B cell (primary cell): ENCODE measurements at places on chromosomes 12 and 14.

- DNase-seq = no peak
Observed at GRCh38 chr12:59389968-59390576, 205.8 kb upstream of the SLC16A7 start.

DNA sequence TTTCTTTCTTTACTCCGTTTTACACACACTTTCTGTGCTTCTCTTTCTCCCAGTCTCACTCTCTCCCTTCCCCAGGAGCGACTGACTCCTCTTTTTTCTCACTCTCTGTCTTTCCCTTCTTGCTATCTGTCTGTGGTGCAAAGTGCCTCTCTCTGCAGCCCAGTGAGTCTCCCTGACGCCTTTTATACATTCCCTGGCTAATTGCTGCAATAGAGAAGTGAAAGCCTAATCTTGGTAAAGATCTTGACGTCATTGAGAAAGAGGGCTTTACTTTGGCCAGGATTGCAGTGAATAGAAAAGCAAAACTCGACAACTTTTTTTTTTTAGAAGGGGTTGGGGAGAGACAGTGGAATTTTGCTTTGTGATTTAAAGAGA, 706 bp upstream of the DIO2 start:
- DNase-seq = no peak

- no peak for DNase-seq
Observed at GRCh38 chr14:89673512-89674225, 256.6 kb upstream of the FOXN3 start.

- DNase-seq = no peak
Observed at GRCh38 chr12:55788546-55788945, 29.0 kb downstream of the SARNP start.

GRCh38 chr14:68521961-68522509, 270.8 kb downstream of the ZFP36L1 start:
- DNase-seq = no peak

DNA sequence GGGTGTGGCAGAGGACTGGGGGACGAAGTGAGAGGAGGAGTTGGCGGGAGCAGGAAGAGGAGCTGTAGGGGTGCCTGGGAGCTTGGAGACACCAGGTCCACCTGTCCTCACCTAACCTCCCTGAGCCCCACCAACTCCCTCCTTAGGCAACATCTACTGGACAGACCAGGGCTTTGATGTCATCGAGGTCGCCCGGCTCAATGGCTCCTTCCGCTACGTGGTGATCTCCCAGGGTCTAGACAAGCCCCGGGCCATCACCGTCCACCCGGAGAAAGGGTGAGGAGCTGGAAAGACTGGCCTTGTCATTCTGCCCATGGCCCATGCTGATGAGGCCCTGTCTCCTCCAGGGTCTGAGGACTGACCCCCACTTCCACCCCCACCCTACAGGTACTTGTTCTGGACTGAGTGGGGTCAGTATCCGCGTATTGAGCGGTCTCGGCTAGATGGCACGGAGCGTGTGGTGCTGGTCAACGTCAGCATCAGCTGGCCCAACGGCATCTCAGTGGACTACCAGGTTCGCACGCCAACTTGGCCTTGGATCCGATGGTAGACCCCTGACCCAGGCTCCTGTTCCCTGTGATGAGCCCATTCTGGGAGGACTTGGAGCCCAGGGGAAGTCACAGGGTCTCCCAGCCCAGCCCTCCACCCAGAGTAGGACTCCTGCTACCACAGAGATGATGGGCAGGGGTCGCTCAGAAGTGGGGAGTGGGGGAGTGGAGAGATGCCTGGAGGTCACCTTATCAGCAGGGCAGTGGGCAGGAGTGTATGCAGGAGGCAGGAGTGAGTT, 32.5 kb upstream of the NXPH4 start:
- no peak for DNase-seq

DNA sequence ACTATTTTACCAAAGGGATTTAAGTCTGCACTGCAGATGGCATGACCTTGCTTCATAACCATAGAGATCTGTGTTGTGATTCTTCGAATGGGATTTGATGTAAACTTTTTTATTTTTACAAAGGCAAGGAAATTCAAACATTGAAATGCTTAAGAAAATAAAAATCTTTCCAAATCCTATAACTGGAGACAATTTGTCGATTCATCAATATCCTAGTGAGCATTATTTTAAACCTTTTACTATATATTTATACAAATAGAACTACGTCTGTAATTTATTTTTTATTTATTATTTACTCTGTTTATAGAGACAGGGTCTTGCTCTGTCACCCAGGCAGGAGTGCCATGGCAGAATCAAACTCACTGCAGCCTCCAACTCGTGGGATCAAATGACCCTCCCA, 14.3 kb upstream of the SCAF11 start:
- no peak for DNase-seq

DNA sequence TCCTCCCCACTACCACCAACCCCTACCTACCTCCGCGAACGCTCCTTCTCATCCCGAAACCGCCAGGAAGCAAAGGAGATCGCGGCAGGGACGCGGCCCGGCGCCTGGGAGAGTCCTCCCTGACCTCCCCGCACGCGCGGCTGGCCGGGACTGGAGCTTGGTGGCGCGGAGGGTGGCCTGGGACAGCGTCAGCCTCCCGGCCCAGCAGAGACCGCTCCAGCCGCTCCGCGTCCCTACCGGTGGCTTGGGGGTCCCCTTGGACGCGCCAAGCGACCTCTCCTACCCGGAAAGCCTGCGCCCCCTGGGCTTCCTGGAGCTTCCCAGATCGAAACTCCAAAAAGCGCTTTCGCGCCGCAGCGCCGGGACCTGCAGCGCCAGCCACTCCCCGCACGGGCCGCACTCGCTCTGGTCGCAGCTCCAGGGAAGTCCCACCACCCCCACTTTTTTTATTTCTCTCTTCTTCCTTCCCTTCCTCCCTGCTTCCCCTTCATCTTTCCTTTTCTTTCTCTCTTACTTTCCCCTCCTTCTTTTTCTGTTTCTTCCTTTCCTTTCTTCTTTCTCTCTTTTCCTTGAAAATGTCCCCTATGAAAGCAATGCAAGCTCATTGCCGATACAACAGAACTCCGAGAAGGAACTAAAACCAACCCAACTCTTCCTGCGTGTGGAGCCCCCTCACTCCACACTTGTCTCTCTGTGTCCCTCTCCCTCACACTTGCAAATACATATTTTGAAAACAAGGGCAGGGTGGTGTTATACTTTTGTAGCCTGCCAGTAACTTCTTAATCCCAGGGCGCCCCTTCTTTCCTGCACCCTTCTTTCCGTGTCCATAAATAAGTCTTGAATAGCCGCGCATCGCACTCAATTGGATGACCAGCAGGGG, 3.8 kb downstream of the DIO3 start:
- no peak for DNase-seq

DNA sequence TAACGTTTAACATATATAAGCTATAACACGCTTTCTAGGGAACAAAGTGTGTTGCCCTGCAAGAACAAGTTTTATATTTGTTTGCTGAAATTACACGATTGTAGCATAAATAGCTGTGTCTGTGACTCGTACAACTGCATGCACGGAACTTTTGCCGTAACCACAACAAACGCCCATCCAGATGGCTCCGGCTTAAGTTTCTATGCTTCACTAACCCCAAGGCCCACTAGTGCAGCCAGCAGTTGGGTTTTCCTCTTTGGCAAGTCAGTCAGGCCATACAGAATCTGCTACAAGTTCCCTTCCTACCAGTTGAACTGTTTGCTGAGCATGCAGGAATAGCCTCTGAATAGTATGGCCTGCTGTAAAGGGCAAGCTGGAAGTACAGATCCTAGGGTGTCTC, 12.1 kb downstream of the CSRP2 start:
- DNase-seq = no peak

GRCh38 chr14:102418853-102419240, 56.1 kb downstream of the TECPR2 start:
- DNase-seq = no peak

DNA sequence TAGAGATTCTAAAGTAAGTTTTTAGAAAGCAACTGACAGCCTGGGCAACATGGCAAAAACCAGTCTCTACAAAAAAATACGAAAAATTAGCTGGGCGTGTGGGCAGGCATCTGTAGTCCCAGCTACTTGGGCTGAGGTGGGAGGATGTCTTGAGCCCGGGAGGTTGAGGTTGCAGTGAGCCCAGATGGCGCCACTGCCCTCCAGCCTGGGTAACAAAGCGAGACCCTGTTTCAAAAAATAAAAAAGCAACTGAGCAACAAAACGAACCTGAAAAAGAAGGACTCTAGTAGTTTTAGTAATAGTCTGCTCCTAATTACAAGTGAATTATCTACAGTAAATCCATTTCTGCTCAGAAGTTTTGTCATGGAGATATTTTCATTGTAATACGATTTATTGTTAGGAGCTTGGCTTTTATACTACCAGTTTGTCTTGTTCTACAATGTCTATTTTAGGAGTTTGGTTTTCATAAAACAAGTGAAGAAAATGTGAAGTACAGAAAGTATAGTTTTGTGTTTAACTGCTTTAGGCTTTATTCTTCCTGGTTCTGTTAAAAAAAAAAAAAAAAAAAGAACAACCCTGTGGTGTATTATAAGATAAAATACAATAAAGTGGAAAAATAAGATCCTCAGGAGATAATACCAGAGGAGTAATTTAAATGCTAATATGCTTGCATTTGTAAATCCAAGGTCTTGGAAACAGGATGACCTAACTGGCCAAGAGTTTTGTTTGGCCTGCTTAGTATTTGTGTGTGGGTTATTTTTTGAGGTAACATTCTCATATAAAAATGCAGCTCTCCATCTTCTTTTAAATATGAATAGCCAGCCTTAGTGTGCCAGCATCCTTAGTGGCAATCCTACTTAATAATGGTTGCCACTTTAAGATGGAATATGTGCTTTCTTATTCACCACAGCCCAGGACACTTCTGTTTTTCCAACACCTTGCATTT, 2.8 kb downstream of the TMX1 start:
- peak; percentile 16 for DNase-seq

DNA sequence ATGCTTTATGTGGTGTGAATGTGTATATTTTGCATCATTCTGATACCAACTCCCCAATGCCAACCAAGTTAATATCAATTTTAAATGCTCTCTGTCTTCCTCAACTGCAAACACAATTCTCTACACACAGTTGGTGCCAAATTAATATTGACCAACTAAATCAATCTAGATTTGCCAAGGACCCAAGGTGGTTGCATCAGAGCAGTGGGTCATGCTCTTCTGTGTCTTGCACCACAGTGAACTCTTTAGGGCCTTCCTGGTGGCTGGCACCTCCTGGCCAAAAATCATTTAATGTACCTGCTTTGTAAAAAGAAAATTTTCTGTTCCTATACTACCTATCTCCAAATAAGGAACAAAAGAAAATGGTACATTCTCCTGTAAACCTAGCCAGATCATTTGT, 14.1 kb downstream of the COQ10A start:
- no peak for DNase-seq

DNA sequence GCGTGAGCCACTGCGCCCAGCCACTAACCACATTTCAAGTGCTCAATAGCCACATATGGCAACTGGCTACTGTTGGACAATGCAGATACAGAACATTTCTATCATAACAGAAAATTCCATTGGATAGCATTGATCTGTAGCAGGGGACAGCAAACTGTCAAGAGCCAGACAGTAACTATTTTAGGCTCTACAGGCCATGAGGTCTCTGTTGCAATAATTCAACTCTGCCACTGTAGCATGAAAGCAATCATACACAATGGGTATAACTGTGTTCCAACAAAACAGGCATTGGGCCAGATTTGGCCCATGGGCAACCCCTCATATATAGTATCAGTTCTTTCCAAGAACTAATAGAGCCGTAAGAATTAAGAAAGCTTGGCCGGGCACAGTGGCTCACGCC, 8.0 kb downstream of the CSRNP2 start:
- no peak for DNase-seq

- no peak for DNase-seq
Observed at GRCh38 chr12:88237954-88238353, 95.8 kb downstream of the TMTC3 start.
